ENCODE measurements at places on chromosomes 3 and 15. TPM values are rescaled to one million over a fixed set of nuclear protein-coding genes. Genes with fewer than 3 reads are reported as not detected.

- no peak for DNase-seq
Observed at GRCh38 chr3:47643092-47643491, 64.4 kb upstream of the CSPG5 start.

DNA sequence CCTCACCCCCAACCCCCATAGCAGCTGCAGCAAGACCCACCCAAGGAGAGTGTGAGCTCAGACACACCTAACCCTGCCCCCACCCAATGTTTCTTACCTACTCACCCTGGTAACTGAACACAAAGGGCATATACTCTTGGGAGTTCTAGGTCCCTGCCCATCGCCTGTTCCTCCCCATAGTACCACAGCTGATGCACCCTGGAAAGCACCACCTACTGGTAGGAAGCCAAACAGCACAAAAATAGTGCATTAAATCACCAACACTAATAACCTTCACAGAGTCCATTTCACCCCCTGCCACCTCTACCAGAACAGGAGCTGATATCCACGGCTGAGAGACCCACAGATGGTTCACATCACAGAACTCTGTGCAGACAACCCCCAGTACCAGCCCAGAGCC lies 245.2 kb downstream of the EFHB start:
- DNase-seq, result no peak

DNA sequence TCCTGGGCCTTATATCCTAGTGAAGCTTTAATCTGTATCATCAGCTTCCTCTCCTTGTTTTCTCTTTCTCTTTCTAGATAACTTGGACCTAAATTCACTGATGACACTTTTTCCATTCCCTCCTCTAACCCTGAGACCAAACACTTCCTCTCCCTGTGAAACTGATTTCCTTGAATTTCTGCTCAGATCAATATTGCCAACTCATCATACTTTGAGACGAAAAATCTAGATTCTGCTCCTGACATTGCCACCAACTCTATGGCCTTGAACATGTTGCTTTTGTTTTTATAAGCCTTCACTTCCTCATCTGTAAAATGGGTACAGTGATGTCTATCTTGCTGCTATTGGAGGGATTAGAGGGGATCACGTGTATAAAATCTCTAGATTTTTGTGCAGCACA lies 42.7 kb upstream of the RASGRF1 start:
- no peak for DNase-seq

DNA sequence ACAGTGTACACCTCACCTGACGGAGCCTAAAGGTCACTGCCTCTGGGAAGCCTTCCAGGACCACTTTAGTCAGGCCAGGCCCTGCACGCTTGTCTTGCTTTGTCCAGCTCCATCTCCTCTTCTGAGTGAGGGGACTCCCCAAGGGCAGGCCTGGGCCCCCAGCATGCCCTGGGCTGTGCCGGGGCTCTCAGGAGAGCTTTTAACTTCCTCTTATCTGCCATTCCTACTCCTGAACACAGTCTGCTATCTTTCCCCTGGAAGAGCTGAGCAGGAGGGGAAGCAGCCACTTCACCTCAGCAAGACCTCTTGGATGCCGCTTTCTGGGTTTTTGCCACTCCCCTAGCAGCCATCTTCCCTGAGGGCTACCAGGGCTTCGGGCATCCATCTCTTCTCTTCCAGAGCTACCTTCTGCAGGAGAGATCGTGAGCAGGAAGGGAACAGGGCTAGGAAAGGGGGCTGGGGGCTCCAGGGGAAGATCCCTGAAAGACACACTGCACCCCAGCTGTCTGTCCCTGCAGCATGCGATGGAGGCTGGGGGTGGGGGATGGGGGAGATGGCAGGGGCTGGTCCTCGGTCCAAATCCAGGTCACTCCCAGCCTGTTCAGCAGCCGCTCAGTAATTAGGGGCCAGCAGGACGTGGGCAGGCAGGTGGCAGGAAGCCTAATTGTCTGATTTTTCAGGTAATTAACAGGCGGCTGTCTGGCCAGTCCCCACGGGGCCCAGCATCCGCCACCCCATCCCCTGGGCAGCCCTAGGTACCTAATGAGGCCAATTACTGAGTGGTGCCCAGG lies 19.9 kb upstream of the RPL29 start:
- no peak for DNase-seq

DNA sequence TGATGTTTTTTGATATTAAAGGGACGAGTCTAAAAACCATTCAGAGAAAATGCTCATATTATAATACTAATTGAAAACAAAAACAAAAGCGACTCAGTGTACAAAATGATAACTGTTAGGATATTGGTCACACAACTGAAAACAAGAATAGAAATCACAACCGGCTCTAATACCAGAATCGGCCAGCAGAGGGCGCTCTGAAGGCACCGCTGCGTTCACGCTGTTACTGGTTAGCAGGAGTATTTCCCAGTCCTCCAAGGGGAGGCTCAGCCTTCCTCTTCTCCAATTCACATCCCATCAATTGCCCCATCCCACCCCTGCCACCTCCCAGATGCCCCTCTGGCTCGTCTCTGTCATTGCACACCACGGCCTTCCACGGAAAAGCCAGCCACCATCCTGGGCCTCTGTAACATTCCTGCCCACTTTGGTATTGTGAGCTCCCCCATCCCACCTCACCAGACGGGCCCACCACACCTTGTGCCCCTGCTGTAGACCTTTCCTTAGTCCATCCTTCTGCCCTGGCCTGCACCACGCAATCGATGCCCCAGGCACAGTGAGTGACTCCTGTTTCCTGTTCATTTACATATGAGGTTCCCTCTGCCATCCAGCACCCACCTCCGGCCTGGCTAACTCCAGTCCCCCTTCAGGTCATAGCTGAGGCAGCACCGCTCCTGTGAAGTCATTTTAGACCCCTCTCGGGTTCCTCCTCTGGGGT lies 8.5 kb downstream of the FAM107A start:
- DNase-seq, result peak; percentile 34

GHSR gene
- total RNA-seq, result not detected

FGF7 gene
- total RNA-seq, result 44.2 TPM

SCG5 gene
- total RNA-seq, result 5.0 TPM

FAM81A gene
- total RNA-seq, result 0.39 TPM
